ENCODE measurements at places on chromosomes 1 and 21.

DNA sequence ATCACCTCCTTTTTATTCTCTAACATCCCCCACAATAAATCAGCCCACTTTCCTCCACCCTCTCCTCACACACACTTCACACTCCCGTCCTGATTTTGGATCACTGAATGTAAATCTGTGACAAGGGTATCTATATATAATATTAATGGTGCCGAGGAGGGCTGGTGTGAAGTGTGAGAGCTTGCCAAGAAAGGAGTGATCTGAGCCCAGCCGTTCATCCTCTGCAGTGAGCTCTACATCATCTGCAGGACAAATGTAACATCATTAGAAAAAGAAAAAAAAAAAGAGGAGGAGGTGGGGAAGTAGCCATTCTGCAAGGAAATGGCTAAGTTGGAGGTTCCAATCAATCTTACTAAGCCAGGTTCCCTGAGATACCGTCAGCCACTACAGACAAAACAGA, 291.7 kb upstream of the RRP15 start:
- DNase-seq, result no peak

DNA sequence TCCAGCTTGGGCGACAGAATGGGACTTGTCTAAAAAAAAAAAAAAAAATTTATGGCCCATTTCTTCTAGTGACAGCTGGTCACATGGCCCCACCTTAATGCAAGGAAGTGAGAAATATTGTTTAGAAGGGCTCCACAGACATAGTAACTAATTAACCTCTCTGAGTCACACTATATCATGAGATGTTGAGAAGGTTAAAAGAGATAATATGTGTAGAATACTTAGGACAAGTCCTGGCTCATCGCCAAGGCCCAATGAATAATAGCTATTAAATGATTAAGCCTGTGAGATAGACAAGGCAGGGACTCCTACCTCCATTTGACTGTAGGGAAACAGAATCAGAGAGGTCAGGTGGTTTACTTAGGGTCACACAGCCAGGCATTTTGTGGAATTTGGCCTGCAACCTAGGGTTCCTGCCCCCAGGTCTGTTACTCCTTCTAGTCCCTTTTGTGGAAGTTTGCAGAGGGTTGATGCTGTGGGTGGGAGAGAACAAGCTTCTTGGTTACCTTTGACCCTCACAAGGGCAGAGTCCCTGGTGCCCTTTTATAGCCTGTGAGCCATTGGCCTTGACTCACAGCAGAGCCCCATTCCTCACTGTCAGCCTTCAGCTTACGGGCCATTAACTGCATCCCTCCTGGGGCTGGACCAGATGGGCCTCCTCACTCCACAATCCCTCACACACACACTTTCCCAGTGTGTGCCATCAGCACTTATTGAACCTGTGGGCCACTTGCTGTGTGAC, 48.5 kb downstream of the OPRD1 start:
- peak; percentile 33 for DNase-seq

DNA sequence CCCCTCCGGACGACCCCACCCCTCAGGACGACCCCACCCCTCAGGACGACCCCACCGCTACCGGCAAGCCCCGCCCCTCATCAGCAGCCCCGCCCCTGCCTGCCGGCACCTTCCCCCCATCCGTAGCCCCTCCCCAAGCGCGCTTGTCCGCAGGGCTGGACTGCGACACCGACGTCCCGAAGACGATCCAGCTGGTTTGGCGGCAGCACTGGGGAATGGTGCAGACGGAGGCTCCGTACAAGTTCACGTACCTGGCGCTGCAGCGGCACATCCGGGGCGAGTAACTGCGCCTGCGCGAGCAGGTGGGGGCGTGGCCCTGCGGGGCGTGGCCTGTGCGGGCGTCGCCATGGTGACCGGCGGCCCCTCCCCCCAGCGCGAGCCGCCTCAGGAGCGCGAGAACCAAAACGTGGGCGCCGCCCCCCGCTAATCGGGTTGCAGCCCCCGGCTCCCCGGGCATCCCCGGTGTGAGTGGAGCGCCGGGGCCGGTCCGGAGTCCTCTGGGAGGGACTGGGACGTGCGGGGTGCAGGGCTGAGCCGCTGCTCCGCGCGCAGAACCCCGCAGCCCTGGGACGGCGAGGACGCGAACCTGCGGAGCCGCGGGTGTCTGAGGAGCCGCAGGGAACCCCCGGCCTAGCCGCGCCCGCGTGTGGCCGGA, 4.9 kb downstream of the RNF223 start:
- DNase-seq, result peak; percentile 60

DNA sequence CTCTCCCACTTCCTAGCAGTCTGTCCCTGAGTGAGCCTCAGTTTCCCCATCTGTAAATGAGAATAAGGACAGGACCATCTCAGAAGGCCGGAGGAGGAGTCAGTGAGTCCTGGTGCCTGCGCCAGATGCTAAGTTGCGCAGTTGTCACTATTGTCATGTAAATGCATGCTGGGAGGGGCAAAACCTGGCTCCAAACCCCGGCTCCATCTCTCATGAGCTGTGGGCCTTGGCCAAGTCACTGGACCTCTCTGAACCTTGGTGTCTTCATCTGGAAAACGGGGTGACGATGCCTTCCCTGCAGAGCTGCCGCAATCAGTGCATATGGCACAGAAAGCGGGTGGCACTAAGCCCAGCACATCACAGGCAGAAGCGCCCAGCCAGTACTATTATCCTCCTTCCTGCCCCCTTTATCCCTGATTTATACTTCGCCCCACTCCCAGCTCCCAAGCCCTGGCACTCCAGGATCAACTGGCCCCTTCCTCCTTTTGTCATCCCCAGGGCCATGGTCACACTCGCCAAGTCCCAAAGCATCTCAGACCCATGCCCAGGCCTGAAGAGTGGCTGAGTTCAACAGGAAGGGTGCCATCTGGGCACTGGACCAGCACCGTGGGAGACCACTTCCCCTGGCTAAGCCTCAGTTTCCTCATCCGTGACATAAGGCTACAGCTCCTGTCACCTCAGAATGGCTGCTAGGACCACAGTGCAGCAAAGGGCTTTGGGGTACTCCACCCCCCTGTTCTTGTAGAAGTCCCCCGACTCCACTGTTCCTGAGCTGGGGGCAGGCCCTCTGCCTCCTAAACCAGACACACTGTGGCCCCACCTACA, 4.3 kb upstream of the PLEKHG5 start:
- DNase-seq, result no peak

DNA sequence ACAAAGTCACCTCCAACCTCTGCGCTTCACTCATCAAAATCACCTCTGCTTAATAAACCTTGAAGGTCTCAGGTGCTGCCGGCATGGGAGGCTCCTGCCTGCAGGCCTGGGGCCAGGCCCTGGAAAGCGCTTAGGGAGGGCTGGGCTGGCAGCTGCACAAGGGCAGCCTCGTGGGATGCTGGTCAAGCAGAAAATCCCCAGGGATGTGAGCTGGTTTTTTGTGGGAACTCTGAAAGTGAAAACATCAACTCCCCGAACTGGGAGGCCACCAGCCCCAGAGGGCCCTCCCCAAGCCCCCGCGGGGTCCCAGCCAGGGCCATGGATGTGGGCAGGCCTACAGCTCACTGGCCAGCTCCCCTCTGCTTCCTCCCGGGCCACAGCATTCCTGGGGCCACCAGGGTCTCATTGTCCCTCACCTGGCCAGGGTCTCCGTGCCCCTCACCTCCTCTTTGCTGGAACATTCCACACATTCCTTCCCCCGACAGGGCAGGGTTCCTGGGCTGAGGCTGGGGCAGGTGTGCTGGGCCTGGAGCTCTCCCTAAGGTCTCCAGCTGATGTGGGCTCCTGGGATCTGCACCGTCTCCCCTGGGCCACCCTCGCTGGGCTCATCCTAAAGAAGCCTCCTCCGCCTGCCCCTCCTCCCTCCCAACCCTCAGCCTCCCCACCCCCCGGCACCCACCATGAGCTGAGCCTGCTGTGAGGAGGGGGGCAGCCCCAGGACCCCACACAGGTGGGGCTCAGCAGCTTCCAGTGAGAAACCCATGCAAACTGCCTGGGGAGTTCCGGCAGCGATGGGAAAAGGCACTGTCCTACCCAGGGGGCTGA, 36.0 kb upstream of the POFUT2 start:
- peak; percentile 54 for DNase-seq

DNA sequence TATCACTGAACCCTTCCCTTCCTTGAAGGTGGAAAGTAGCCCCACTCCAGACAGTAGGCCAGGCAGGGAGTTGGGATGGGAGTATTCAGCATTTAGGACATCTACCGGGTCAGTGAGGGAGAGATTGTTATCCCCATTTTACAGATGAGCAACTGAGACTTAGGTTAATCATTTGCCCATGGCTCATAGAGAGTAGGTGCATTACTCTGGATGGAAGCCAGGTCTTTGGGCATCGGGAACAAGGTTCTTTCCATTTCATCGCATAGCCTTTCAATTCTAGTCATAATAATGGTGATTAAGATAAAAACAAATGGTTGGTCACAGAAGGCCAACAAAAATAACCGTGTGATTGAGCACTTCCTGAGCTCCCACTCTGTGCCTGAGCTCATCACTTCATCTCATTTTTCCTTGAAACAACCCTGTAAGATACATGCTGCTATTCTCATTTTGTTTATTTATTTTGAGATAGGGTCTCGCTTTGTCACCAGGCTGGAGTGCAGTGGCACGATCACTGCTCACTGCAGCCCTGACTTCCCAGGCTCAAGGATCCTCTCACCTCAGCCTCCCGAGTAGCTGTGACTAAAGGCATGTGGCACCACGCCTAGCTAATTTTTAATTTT, 64.8 kb downstream of the NAV1 start:
- peak; percentile 74 for DNase-seq

- peak; percentile 10 for DNase-seq
These were observed 730 bp downstream of the NOS1AP start for GRCh38 chr1:162070094-162070748.

DNA sequence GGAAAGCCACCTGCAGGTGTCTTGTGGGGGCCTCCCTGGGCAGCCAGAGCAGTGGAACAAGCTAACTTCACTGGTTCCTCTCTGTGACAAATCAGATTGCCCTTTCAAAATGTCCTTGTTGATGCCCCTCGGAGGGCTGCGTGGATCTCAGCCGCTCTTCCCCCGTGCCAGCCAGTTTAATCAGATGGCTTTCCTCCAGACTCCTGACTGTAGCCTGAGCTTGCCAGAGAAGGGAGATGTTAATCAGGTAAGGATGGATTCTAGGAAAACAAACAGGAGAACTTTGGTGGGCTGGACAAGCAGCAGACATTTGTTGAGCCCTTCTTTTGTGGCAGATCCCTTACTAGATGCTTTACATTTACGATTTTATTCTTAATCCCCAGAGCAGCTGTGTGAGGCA, 88.2 kb downstream of the DMRTA2 start:
- no peak for DNase-seq

GRCh38 chr1:1875932-1876331, 15.0 kb downstream of the GNB1 start:
- DNase-seq, result peak; percentile 31

DNA sequence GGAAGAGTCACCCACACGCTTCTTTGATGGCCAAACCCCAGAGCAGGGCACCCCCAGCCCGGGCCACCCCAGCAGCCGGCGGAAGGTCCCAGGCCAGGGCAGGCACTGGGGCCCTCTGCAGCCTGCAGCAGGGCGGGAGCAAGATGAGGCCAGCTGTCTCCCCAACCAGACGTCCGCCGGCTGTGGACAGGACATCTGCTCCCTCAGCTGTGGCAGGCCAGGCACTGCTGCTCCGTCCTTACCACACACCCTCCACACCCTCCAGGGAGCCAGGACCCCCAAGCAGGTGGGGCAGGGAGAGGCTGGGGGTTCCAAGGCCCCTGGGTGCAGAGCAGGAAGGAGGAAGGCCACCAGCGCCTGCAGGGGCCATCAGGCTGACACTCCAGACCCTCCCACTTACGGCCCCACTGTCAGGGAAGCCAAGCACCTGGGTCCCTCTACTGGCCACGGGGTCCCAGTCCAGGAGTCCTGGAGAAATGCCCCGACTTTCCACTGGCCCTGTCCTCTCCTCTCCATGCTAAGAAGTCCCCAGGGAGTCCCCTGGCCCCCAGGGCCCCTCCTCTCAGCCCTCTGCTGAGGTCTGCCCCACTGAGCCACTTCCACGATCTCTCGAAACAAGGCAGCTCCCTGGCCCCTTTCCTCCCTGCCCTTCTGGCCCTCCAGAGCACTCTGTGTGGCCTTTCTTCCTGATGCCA, 5.6 kb downstream of the WNT9A start:
- no peak for DNase-seq

GRCh38 chr1:211579440-211580302, 710 bp upstream of the SLC30A1 start:
- DNase-seq, result peak; percentile 70

DNA sequence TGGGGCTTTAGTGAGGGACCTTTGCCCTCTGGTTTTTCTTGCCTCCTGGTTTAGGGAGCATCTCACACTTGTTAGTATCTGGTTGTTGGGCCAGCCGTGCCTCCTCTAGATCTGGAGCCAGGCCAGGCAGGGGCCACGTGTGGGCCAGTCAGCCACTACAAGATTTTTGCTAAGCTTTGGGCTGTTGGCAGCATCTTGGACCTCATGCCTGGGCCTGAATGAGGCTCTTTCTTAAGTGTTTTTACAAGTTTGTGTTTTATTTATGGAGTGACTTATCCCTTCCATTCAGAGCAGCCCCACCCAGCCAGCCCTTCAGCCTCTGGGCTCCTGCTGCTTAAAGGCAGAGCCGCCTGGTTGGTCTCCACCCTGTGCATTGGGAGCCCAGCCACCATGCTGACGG, 1.6 kb upstream of the SH3BGRL3 start:
- peak; percentile 94 for DNase-seq

- peak; percentile 97 for DNase-seq
These were observed 1.2 kb downstream of the SLC6A9 start for GRCh38 chr1:44029911-44030604.

DNA sequence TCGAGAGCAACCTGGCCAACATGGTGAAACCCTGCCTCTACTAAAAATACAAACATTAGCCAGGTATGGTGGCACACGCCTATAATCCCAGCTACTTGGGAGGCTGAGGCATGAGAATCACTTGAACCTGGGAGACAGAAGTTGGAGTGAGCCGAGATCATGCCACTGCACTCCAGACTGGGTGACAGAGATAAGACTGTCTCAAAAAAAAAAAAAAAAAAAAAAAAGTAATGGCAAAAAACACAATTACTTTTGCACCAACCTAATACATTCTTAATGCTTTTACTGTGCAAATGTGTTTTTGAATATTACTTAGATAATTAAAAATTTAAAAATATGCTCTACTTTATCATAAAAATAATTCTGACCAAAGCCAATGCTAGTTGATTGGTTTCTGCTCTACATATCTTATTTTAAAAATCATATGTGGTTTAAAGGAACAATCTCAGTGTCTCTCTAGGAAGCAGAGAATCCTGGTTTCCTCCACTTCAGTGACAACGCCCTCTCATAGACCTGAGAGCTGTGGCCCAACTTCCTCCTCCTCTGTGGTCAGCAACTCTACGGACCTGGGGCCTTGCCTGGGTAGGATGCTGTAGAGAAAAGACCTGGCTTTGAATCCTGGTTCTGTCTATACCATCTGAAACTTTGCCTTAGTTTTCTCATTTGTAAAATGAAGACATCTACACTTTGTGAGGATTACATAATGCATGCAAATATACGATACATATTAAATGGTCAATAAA, 64.7 kb downstream of the TGFBR3 start:
- no peak for DNase-seq

GRCh38 chr1:159598196-159598595, 10.6 kb downstream of the APCS start:
- peak; percentile 80 for DNase-seq

DNA sequence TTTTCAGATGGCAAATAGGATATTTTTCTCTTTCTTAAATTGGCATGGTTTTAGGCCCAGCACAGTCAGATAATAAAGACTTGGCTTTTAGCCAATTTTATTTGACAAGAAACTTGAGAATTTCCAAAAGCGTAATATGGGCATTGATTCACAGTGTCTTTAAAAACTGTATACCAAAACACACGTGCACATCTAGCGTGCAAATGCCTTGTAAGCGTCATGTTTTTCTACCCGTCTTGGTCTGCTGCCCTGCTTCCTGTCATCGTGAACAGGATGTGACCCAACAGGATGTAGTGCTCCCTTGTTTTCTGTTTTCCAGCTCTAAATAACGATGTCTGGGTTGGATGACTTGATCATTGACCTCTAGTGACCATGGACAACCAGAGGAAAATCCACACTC, 24.7 kb upstream of the SLC44A3 start:
- DNase-seq, result no peak

Data from GM23248 (cell line).